NCI-H1436 (cell line): ENCODE measurements at places on chromosomes 1 and 21.

DNA sequence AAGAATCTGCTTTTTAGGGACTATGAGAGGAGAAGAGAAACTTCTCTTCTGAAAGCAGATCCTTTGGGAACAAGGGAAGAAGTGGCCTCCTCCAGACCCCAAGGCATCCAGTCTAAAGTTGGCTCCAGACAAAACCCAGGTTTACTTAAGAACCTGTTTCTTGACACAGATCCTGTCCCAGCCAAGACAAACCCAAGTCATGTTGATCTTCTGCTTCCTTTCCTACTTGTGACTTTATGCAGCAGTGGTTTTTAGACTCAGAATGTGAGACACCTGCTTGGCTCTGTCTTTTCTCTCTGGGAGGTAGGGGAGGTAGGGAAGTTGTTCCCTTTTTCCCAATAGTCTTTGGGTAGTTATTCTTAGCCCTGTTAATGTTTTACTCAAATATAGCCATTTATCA, 38.3 kb downstream of the ELAPOR1 start:
- DNase-seq = no peak

- no peak for DNase-seq
Measured at GRCh38 chr1:167728818-167729410, 7.1 kb downstream of the MPZL1 start.

DNA sequence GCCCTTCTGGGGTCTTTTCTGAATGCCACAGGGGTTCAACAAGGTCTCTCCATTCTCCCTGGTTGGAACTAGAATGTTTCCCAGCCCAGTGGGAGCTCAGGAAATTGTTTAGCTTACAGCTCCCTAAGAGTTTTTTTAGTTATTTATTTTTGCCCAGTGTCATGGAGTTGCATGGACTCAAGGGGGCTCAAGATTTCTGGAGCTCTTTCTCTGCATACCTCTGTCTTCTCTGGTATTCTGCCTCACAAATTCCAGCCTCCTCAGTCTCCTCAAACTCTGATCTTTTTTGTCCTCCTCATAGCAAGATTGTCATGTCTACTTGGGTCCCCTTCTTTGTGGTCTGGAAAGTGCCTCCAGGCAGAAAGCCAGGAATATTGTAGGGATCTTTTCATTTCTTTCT, 15.9 kb upstream of the PPP2R5A start:
- DNase-seq = no peak

DNA sequence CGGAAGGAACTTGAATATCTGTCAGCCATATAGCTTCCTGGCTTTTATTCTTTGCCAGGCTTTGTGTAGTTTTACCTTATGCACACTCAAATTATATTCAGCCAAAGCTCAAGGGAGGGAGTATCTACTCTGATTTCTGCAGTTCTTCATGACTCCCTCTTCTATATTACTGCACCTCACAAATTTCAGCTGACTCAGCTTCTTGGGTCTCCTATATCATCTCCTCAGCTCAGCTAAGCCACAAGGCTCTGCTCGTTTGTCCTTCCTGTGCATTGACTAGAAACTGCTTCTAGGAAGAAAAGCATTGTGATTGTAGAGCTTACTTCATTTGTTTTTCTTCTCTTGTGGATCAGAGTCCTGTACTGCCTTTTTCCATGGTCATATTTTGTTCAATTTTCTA, 37.4 kb downstream of the BTBD8 start:
- DNase-seq = no peak

DNA sequence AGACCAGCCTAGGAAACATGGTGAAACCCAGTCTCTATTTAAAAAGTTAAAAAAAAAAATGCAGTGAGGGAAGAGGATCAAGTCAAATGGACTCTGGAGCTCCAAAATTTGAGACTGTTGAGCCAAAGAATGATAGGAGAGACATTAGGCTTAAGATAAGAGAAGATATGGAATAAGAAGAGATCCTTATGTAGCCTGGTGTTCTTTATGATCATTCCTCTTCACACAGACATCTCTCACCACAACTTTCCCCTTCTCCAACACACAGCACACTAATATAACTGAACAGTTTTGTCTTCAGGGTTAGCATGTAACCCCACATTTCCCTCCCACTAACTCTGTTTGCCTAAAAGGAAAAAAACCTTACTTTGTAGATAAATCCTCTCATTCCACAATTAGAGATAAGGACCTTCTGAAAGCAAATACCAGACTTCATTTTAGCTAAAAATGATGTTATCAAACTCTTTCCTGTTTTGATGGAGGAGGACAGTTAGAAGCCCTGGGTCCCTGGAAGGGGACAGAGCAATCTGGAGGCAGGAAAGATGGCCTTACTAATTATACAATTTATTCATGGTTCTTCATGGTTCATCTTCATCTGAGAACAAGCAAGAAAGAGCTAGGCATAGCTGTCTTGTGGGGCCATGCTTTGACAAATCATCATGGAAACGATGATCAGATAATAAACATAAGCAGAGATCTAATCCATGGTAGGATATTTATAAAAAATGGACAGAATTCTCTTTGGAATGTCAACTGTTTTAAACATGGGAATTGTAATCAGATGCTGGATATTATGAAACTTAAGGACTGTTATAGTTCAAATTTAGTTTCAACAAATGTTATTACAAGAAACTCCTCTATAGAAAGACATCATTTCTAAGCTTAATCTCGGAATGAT, 96.7 kb upstream of the S1PR1 start:
- DNase-seq = no peak
